Fibroblast of skin of abdomen (primary cell): ENCODE measurements at places on chromosomes 3 and 15.
A peak's percentile ranks its signal among the peaks of the same experiment; 100 is the strongest.

GRCh38 chr3:127083778-127084397 lies 101.0 kb downstream of the PLXNA1 start:
- DNase-seq: no peak

DNA sequence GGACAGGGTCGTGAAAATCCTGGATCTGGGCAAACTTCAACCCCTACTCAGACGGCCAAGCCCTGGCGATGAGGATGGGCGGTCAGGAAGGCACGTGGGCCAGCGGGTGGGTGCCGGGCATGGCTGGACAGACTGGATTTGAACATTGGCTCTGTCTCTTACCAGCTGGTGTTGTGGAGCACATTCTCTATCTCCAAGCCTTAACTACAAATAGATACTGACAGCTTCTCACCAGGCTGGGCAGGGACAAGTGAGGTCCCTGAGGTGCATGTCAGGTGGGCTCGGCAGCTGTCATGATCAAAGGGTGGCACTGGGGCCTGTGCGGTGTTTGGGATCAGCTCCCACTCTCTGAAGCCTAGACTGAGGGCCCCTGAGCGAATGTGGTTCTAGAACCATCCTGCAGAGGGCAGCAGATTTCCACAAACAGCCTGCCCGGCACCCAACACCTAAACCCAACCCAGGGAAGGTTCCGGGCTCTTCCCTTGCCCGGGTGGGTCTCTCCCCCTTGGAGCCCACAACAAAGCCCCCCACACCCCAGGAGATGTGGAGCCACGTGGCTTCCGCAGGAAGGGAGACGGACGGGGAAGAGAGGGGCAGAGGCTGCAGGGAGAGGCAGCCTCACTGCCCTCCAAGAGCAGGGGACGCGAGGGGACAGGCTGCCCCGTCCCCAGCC lies 58.4 kb downstream of the RGMA start:
- peak; percentile 62 for DNase-seq

- no peak for DNase-seq
Observed at GRCh38 chr3:188949456-188949855, 222.3 kb upstream of the TPRG1 start.

- no peak for DNase-seq
Observed at GRCh38 chr3:161014843-161015749, 90.1 kb downstream of the B3GALNT1 start.

GRCh38 chr15:60390231-60390630 lies 7.6 kb downstream of the ANXA2 start:
- DNase-seq: no peak

- DNase-seq: peak; percentile 75
Observed at GRCh38 chr15:59885832-59886231, 118.3 kb upstream of the FOXB1 start.

DNA sequence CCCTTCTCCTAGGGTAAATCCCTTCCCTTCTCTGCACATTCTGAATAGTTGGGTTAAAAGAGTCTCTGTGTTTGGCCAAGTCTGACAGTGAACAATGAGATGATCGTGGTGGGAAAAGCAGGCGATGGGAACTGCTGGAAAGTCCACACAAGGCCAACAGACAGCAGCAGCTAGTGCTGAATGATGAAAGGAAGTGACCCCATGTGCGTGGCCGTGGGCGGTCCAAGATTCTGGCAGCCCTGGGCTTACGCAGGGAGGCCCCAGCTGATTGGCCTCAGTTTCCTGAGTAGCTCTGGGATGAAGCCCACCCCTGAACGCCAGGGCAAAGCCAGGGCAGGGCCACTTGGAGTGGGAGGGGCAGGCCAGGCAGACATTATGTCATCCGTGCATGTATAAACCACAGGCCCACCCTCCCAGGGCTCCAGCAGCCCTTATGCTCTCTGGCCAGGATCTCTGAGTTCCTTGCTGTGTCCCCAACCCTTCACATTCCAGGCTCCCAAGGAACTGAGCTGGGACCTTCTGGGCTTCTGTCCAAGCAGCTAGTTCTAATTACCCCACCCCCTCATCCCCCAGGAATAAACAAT lies 57.8 kb downstream of the CDC25A start:
- peak; percentile 84 for DNase-seq
